ENCODE measurements at places on chromosomes 4 and X.
A peak's percentile ranks its signal among the peaks of the same experiment; 100 is the strongest.

- DNase-seq, result no peak
Observed at GRCh38 chr4:3875466-3875865, 109.3 kb downstream of the ADRA2C start.

DNA sequence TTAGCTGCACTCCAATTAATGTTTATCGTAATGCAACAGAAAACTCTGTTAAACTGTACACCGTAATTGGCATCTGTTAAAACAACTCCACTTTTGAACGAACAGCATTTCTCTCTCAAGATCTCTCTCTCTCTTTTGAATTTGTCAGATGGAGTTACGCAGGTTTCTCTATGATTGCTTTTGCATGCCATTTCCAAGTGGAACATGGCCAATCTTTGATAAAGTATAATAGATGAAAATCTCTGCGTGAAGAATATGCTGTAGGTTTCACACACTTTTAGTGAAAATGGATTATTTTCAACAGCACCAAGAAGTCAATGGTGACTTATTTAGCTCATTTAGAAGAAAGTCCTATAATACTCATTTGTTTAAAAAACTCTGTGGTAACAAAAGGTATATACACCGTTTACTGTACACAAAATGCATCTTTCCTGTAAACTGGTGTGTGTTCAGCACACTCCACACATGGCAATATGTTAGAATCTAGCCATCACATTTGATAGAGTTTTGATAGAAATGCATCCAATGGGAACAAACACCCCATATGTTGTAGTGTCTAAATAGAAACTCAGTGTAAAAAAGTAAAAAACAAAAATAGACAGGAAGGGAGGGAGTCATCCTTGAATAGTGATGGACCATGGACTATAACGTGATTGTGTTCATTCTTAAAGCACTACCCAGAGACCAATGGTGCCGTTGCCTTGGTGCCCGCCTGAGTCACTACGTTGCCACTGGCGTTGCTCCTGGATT lies 5.8 kb upstream of the FGFBP2 start:
- DNase-seq, result no peak

DNA sequence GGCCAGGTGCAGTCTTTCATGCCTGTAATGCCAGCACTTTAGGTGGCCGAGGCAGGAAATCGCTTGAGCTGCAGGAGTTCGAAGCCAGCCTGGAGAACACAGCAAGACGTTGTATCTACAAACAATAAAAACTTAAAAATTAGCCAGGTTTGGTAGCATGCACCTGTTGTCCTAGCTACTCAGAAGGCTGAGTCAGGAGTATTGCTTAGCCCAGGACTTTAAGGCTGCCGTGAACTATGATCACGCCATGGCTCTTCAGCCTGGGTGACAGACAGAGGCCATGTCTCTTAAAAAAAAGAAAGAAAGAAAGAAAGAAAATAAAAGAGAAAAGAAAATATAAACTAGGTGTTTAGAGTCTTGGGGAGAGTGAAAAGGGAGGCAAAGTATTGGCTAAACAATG lies 96.4 kb upstream of the PDE5A start:
- DNase-seq, result no peak

DNA sequence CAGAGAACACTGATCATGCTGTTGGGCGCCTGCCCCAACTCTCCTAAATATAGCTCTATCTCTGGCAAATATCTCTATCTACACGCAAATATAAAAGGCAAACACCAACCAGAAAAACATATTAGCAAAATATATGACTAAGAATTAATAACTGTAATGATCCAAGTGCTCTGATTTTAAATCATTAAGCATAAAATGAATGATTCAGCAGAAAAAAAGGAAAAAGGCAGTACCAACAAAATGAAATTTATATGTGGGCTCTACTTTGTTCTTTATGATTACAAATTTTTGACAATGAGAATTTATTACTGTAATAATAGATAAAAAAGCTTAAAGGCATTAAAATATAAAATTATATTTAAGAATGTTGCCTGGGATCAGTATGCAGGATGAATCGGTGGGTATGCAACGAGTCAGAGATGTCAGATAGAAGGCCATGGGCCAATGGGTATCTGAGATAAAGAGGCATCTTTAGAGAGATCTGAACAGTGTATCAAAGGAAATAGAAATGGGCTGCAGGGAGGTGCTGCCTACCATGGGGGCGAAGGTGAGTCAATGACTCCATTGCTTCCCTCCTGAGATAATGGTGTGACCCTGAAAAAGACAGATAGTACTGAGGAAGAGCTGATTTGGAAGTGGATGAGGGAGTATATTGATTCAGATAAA lies 234.8 kb downstream of the SCFD2 start:
- DNase-seq, result no peak

DNA sequence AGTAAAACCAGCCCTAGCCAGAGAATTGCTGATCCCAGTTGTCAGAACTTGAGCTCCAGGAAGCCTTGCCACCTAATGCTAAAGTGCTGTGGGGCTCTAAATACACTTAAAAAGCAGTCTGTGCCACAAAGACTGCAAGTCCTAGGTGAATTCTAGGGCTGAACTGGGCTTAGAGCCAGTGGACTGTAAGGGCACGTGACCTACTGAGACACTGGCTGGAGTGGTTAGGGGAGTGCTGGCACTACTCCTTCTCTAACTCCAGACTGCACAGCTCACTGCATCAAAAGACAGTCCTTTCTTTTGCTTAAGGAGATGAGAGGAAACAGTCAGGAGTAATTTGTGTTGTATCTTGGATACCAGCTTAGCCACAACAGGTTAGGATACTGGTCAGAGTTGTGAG lies 1240.2 kb downstream of the FAM133A start:
- DNase-seq, result no peak

GRCh38 chr4:70721747-70722146 lies at the start of gene RUFY3:
Gene RUFY3 (plus strand): TSS chr4:70721964. CDS start chr4:70722574, 610 bp downstream.
- no peak for DNase-seq

- DNase-seq, result peak; percentile 96
Observed at GRCh38 chr4:80202190-80202711, 4.9 kb downstream of the PRDM8 start.

GRCh38 chrX:11470250-11470974 lies 177.2 kb downstream of the AMELX start:
- no peak for DNase-seq

- no peak for DNase-seq
Observed at GRCh38 chr4:118417325-118417724, 64.5 kb upstream of the PRSS12 start.
